PC-9 (cell line): ENCODE measurements at places on chromosomes 6 and 20. TPM values are rescaled to one million over a fixed set of nuclear protein-coding genes. Genes with fewer than 3 reads are reported as not detected.
A peak's percentile ranks its signal among the peaks of the same experiment; 100 is the strongest.

DNA sequence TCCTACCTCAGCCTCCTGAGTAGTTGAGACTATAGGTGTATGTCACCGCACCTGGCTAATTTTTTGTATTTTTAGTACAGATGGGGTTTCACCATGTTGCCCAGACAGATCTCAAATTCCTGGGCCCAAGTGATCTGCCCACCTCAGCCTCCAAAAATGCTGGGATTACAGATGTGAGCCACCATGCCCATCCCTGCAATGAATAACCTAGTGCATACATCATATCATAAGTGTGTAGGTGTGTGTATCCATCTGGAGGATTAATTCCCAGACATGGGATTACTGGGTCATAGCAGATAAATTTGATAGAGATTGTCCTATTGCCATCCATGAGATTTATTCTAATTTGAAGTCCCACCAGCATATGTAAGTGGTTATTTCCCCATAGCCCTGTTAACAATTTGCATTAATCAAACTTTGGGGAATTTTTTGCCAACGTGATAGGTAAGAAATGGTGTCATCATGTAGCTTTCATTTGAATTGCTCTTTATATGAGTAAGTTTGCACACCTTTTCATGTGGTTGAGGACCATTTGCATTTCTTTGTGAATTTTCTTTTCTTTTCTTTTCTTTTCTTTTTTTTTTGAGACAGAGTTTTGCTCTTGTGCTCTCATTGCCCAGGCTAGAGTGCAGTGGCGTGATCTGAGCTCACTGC lies 29.9 kb upstream of the BACH2 start:
- H3K36me3 ChIP-seq, result no peaks in the 10 kb centered on the region
- no peaks in the 10 kb centered on the region for H3K27me3 ChIP-seq
- no peak overlapping the region for H3K27ac ChIP-seq
- no peaks in the 10 kb centered on the region for H3K4me1 ChIP-seq
- no peak overlapping the region for H3K4me3 ChIP-seq
- no peak for DNase-seq

DNA sequence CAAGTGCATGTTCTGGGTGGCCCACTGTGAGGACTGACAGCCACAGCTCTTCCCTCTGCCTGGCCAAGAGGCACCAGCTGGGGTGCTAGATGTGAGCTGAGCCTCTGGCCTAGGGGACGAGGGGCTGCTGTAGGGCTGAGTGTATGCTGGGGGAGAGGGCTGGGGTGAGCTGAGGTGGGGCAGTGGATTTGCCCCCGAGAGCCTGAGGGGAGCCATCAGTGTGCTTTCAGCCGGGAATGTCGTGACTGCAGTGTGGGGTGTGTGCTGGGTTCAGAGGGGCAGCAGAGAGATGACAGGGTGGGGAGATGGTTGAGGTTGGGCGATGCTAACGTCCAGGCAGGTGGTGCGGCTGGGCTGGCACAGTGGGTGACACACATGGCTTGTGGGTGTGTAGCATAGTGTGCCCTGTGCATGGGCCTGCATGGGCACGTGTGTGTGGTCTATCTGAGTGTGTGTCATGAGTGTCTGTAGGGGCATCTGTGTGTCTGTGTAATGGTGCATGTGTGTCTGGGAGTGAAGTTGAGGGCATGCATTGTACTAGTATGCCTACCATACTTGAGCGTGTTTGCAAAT lies 46.0 kb upstream of the BLCAP start:
- H3K4me3 ChIP-seq, result no peak overlapping the region
- no peak overlapping the region for H3K27ac ChIP-seq
- peaks cover 71% of the 10 kb centered on the region for H3K27me3 ChIP-seq
- no peak for DNase-seq

DNA sequence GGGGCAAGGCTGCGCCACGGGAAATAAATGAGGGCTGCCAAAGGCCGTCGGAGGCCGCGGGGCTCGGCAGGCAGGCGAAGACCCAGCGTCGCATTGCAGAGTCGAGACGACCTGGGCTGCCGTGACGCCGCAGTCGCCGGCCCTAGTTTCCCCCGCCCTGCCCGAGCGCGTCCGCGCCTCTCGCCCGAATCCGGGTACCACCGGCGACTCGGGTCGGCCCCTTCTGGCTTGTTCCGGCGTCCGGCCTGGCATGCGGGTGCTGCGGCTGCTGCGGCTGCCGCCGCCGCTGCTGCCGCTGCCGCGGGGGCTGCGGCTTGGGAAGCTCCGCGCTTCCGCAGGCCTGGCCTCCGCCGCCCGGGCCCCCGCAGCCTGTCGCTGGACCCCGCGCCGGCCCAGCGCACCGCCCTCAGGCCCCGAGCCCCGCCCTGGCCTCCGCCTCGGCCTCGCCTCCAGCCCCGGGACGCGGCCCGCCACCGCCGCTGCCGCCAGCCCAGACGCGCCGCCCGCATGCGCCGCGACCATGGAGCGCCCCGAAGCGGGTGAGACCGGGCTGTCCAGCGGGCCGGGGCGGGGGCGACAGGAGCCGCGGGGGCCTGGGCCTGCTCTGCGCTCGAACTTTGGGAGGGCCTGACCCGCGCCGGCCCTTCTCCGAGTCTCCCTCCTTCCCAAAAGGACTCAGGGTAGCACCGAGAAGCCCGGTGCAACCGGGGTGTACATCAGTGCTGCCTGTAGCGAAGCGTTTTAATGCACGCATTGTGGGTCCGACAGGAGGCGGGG lies at the start of gene AKAP7:
TSS of gene AKAP7 (plus strand) at position 224 of the 777 bp plus-strand sequence. CDS start at position 521, 297 bp downstream.
- H3K36me3 ChIP-seq, result no peaks in the 10 kb centered on the region
- no peaks in the 10 kb centered on the region; the same call in 1 of the 2 replicates for H3K27me3 ChIP-seq
- peaks cover 7% of the 10 kb centered on the region; the same call in 1 of the 2 replicates for H3K4me1 ChIP-seq
- DNase-seq, result peak; percentile 71
- H3K4me3 ChIP-seq, result peak within 1 kb of the TSS; percentile 65

GRCh38 chr6:114452785-114453401 lies 110.1 kb upstream of the HS3ST5 start:
- H3K4me3 ChIP-seq, result no peak overlapping the region
- H3K36me3 ChIP-seq, result no peaks in the 10 kb centered on the region
- H3K27ac ChIP-seq, result no peak overlapping the region
- DNase-seq, result no peak
- no peaks in the 10 kb centered on the region for H3K4me1 ChIP-seq

DNA sequence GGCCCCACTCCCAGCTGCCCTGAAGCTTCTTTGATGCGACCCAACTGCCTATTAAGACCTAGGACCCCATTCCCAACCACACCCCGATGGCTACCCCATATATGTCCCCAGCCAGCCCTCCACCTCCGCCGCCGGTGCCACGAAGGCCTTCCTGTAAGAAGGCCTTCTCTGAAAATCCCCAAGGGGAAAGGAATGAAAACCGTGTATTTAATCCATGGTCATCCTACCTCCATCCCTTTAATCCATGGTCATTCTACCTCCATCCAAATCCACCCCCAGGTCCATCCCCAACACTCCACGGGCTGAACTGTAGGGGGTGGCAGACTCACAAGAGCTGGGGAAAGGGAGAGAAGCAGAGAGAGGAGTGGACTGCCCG lies 545 bp upstream of the VSX1 start:
- H3K27ac ChIP-seq, result no peak overlapping the region
- H3K36me3 ChIP-seq, result no peaks in the 10 kb centered on the region
- peaks cover 17% of the 10 kb centered on the region for H3K4me1 ChIP-seq
- H3K4me3 ChIP-seq, result no peak overlapping the region
- H3K27me3 ChIP-seq, result no peaks in the 10 kb centered on the region

- no peak overlapping the region for H3K27ac ChIP-seq
- peak; percentile 52 for DNase-seq
- H3K4me1 ChIP-seq, result no peaks in the 10 kb centered on the region
- H3K36me3 ChIP-seq, result peaks cover 56% of the 10 kb centered on the region
- no peak overlapping the region for H3K4me3 ChIP-seq
These were observed 12.7 kb downstream of the TRIM27 start for GRCh38 chr6:28910901-28911690.

DNA sequence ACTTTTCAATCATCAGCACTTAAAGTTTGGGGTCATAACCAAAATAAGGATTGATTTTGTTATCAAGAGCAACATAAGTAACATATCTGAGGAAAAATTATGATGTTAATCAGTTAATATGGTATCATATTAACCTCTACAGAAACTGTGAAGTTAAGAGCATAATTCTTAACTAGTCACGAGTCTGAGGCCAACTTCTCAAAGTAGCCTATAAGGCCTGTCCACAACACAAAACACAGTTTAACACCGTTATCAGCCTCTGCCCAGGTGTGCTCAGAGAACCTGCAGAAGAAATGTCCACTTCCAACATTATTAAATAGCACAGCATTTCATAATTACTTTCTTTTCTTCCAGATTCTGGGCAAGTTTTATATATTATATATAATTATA lies 1.1 kb downstream of the STX7 start:
- H3K36me3 ChIP-seq, result peaks cover 10% of the 10 kb centered on the region; the same call in 1 of the 2 replicates
- DNase-seq, result no peak
- H3K27ac ChIP-seq, result peak overlapping the region; percentile 63
- no peaks in the 10 kb centered on the region for H3K27me3 ChIP-seq

DNA sequence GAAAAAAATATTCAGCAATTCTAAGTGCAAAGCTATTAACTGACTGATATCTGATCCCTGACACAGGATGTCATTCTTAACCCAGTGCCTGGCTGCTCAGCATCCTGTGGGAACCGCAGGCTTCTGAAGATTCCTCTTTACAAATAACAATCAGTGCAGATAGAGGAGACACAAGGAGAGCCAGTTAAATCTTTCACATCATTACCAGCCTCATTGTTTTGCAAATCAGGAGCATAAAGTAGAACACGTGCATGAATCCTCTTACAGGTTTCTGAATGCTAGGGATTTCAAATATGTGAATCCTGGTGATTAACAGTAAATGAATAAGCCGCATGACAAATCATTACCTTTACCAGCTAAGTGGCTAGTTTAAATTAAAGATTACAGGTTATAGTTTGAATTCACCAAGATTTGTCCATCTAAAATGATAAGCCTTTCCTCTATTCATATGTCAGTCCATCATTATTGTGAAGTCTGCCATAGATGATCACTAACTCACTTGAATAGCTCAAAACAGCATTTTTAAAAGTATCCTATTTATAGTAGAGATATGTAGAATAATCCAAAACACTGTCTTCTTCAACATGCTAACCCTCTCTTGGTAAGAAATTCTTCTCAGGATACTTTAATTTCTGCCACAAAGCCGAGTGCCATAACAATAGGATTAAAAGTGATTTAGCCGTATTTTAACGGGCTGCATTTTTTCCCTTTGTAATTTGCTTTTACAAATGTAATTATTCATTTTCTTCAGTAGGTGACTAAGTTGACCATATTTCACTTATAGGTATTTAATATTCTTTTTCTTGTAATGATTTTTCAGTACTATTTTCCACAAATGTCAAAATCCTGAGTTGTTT lies 367.3 kb upstream of the EPHA7 start:
- H3K27me3 ChIP-seq, result no peaks in the 10 kb centered on the region
- no peaks in the 10 kb centered on the region for H3K36me3 ChIP-seq
- no peak overlapping the region for H3K4me3 ChIP-seq
- no peak overlapping the region for H3K27ac ChIP-seq
- H3K4me1 ChIP-seq, result no peaks in the 10 kb centered on the region

DNA sequence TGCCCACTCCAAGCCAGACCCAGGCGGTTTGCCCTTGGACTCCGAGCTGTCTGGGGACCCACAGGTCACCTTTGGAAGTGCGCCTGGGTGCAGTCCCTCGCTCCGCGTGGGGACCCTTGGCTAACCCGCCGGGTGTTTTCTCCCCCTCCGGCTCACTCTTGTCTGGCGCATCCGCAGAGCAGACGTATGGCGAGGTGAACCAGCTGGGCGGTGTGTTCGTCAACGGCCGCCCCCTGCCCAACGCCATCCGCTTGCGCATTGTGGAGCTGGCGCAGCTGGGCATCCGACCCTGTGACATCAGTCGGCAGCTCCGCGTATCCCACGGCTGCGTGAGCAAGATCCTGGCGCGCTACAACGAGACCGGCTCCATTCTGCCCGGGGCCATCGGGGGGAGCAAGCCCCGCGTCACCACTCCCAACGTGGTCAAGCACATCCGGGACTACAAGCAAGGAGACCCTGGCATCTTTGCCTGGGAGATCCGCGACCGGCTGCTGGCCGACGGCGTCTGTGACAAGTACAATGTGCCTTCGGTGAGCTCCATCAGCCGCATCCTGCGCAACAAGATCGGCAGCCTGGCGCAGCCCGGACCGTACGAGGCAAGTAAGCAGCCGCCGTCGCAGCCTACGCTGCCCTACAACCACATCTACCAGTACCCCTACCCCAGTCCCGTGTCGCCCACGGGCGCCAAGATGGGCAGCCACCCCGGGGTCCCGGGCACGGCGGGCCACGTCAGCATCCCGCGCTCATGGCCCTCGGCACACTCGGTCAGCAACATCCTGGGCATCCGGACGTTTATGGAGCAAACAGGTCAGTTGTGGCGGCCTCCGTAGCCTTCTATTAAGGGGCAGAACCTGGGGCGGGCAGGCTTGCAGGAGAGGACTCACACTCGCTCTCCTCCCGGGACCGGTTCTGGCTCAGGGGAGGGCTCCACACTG lies 1.1 kb downstream of the PAX1 start:
- no peak overlapping the region for H3K27ac ChIP-seq
- no peaks in the 10 kb centered on the region for H3K36me3 ChIP-seq
- no peak for DNase-seq
- H3K4me3 ChIP-seq, result no peak overlapping the region

DNA sequence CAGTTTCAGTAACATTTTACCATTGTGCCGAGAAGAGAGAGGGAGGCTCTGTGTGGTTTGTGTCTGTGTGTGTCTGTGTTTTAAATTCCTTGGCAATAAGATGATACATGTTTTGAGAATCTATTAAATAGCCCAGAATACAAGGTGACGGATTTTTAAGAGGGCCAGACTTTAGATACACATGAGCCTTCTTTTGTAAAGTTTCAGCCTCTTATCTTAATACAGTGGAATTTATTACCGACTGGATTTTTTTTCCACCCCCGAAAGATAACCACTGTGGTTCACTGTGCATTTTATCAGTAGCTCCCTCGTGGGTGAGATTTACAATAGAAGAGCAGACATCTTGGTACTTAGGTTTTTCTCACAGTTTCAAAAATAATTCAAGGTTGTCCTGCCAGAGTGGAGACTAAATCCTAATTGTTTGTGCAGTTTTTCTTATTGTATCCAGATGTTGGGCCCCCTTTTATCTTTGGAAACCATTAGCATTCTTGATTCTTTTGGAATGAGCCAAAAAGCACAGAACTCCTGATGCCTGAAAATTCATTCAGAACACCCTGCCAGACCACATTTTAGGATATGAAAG lies 49.9 kb downstream of the STK4 start:
- no peak for DNase-seq
- no peaks in the 10 kb centered on the region for H3K27me3 ChIP-seq
- peaks cover 42% of the 10 kb centered on the region for H3K4me1 ChIP-seq

DNA sequence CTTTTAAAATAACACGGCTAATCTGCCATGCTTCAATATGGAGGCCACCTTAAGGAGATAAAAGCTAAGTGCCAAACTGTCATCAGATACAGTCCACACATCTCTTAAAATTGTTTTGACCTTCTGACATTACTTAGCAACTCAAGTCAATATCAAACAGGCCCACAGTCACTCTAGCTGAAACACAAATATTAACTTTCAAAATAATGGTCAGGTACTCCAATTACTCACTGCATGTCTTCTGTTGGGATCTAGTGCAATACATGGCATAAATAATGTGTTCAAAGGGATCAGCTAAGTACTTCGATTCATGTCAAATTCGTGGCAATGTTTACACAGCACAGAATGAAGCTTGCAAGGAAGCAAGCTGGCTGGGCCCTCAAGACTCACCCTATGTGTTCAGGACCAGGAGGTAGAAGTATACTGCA lies 133.9 kb upstream of the BEND6 start:
- H3K27me3 ChIP-seq, result no peaks in the 10 kb centered on the region
- H3K27ac ChIP-seq, result no peak overlapping the region
- H3K4me1 ChIP-seq, result no peaks in the 10 kb centered on the region
- H3K36me3 ChIP-seq, result no peaks in the 10 kb centered on the region
- no peak overlapping the region for H3K4me3 ChIP-seq

The SPEF1 gene
- total RNA-seq, result 2.6 and 2.7 TPM in 2 replicates

The BCLAF1 gene
- 76.4 and 109 TPM in 2 replicates for total RNA-seq

The TGM3 gene
- total RNA-seq, result not detected in 2 replicates

The OPN5 gene
- total RNA-seq, result not detected in 2 replicates

The STK35 gene
- 36.7 and 38.4 TPM in 2 replicates for total RNA-seq

The GINS1 gene
- total RNA-seq, result 26.6 and 27.8 TPM in 2 replicates

The MCCD1 gene
- total RNA-seq, result not detected in 2 replicates

The UBR2 gene
- total RNA-seq, result 20.5 and 21.1 TPM in 2 replicates
